Astrocyte of the spinal cord (primary cell): ENCODE measurements at places on chromosomes 16 and 17.
A peak's percentile ranks its signal among the peaks of the same experiment; 100 is the strongest.

DNA sequence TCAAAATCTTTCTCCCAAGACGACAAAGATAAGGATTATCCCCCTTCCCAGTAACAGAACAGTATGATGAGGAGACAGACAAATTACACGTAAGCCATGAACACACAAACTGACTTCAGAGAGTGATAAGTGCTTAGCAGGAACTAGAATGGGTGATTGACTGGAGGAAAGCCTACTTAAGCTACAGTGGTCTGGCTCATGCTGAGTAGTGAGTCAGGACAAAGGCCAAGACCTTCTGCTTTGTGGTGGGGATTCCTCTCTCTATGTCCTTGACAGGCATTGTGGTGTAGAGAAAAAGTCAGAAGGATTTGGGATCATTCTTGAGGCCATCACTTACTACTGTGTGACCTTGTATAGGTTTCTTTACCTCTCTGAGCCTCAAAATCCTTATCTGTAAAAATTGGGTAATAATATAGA lies 381.9 kb upstream of the CCL2 start:
- no peak for DNase-seq

DNA sequence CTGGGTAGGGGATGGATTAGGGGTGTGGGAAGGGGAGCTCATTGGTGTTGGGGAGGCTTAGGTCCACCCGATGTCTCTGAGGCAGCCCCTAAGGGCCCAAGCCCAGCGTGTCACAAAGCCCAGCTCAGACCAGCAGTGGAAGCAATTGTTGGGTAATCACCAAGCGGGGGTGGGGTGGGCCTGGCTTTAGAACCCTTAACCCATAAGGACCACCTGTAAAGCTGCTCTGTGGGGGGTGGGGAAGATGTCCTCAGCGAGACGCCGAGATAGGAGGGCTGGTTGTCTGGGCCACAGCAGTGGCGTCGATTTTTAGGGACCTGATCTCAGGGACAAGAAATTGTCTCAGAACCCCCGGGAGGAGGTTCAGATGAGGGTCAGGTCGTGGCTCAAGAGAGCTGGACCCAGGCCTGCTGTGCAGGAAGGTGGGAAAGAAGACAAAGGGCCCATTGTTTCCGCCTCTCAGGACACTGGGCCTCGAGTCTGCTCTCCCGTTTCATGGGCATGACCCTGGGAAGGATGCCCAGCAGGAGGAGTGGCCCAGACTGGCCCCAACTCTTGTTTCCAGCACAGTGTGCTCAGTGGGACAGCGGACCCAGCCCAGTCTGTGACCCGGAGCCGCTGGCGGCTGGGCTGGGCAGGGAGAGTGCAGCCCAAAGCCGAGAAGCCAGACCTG lies 15.9 kb downstream of the ST6GALNAC2 start:
- DNase-seq = peak; percentile 51

- no peak for DNase-seq
These were observed 44.5 kb downstream of the MEAK7 start for GRCh38 chr16:84459941-84460405.

GRCh38 chr17:41992576-41992975 lies 24.7 kb downstream of the DNAJC7 start:
- DNase-seq = no peak
